ENCODE measurements at places on chromosomes 12 and 14.

DNA sequence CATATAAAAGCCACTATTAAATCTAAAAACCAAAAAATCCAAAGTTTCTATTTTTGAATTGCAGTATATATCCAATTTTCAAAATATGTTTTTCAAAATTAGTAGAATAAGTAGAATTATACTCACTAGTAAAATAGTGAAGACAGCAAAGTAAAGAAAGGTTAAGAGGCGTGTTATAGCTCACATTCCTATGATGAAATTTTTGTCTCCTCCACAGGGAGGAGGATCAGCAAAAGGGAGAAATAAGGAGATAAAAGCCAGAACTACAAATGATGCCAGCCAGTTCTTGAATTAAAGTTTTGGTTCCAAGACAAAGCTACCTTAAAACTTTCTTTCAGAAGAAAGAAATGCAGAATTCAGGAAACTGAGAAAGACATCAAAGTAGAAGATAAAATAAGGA is 50.0 kb downstream of the C2CD5 start:
- DNase-seq = no peak

DNA sequence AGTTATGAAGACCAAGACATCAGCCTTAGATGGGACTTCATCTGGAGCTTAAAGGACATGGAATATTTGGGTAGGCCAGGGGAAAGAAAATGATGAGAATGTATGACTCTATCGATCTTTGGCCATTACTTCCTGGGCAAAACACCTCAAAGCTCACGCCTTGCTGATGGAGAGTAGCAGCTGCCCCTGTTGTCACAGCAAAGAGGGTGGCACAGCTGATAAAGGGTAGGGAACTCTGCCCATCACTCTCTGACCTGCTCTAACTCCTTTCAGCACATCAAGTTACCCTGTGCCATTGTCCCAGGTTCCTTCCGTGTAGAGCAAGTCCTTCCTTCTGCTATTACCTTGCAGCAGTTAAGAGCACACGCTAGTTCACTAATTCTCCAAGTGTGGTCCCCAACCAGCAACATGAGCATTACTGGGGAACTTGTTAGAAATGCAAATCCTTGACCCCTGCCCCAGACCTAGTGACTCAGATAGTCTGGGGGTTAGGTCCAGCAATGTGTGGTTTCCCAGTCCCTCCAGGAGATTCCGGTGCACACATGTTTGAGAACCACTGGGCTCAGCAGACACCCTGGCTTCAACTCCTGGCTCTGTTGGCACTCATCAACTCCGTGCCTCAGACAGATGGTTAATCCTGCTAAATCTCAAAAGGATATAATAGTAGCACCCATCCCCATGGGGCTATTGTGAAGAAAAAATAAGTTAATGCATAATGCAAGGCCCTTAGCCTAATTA is 93.7 kb upstream of the EEA1 start:
- no peak for DNase-seq

GRCh38 chr12:14366209-14367039 is 942 bp downstream of the ATF7IP start:
- DNase-seq = no peak

- no peak for DNase-seq
These were observed 967.9 kb downstream of the FSCB start for GRCh38 chr14:43539210-43539609.
